ENCODE measurements at places on chromosomes 6 and 20.

DNA sequence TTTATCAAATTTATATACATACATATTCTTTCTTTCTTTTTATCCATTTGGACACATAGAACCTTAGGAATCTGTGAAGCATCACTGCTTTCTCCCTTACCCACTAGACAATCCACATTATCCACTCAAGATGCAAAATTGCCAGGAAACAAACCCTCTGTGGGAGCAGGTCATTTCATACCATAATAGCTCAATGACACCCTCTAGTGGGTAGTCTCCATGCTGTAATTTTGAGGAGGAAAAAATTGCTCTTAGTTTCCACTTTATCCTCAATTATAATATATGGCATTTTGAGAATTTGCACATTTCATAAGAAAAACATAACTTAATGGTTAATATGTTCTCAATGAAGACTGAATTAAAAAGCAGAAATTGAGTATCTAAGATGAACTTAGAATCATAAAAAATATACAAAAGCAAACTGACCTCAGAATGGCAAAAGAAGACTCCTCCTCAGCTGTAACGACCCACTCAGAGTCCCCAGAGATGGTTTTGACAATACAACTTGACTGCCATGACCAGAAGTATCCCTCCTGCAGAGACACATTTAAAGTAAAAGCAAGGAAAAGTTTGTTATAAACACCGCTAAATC, 164.1 kb downstream of the FRK start:
- DNase-seq = no peak

- DNase-seq = no peak
Observed at GRCh38 chr20:5678777-5679176, 71.4 kb upstream of the SHLD1 start.

DNA sequence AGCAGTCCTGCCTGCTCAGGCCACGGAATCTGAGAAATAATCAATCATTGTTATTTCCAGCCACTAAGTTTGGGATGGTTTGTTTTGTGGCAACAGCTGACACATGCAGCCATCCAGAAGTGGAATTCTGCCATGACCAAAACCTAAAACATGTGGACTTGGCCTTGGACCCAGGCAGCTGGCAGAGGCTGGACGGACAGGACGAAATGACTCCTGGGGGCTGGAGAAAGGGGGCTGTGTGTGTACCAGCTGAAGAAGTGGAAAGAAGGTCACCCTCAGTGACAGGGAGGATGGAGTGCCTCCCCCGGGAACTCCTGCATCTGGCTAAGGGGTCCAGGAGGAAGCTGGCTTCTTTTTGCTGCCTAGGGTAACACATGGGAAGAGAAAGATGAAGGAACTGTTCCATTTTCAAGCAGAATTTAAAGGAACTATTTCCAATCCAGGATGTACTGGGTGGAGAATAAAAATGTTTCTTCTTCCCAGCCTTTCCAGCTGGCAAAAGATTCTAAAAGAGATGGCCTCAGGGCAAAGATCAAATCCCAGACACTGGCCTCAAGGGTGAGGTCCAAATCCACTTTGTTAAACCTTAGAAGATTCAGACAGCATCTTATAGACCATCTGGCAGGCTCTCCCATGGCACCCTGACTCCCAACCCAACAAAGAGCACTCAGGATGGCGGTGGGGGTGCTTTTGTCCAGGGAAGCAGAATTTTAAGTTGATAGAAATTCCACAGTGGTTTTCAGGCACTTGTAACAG, 14.3 kb downstream of the SERPINB6 start:
- DNase-seq = no peak

- no peak for DNase-seq
Observed at GRCh38 chr6:169287675-169288074, 34.0 kb upstream of the THBS2 start.

GRCh38 chr6:6569096-6569810, 19.3 kb upstream of the LY86 start:
- no peak for DNase-seq

DNA sequence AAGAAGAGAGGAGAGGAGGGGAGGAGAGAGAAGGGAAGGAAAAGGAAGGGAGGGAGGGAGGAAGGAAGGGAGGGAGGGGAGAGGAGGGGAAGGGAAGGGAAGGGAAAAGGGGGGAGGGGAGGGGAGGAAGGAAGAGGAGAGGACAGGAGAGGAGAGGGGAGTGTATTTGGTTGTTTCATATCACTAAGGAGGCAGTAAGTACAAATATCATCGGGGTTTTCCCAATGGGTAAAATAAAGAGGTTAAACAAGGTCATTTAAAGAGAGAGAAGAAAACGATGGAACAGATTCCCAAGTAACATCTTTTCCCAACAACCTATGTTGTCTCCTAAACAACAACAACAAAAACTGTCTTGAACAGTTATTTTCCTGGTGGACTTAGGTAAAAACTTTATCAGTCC, 43.6 kb downstream of the MBOAT1 start:
- DNase-seq = no peak

GRCh38 chr6:46113370-46113769, 16.4 kb upstream of the ENPP4 start:
- no peak for DNase-seq

GRCh38 chr6:157714153-157714490, 108.9 kb upstream of the SNX9 start:
- DNase-seq = no peak

DNA sequence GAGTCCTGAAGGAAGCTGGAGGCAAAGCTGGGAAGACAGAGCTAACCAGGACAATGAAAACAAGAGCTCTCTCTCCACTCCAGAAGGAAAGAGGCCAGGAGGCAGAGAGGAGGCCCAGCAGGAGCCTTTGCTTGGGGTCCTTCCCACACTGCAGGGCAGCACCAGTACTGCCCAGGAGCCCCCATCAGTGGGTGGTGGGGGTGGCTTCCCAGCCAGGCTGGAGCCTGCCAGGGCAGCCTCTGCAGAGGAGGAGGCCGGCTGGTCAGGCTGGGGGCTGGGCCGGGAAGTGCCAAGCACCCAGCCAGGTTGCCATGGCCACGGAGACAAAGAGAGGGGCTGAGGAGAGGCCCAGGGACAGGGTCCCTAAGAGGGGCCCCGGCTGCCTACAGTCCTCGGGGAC, 33.4 kb downstream of the PREX1 start:
- no peak for DNase-seq

All from NCI-H2081 treated with DMSO at 0.1 percent for 48 hours (cell line).